Thoracic aorta endothelial cell (primary cell): ENCODE measurements at places on chromosomes 4 and X. TPM values are rescaled to one million over a fixed set of nuclear protein-coding genes. Genes with fewer than 3 reads are reported as not detected.

The IL1RAPL1 gene
- total RNA-seq, result 0.27 and 0.29 TPM in 2 replicates

The STS gene
- total RNA-seq, result 5.2 and 9.5 TPM in 2 replicates

The FRG2 gene
- total RNA-seq, result not detected in 2 replicates

The SSX3 gene
- total RNA-seq, result not detected in 2 replicates

The ARR3 gene
- total RNA-seq, result not detected in 2 replicates

The MXRA5 gene
- under 0.01 TPM in 2 replicates for total RNA-seq

The MAP7D2 gene
- 0.13 and 0.14 TPM in 2 replicates for total RNA-seq

The VCX2 gene
- total RNA-seq, result not detected in 2 replicates

The NMU gene
- total RNA-seq, result 0.53 TPM in 1 of 2 replicates, not detected in the other

The SPIN2A gene
- total RNA-seq, result 0.14 and 0.40 TPM in 2 replicates

The VSIG4 gene
- not detected in 2 replicates for total RNA-seq

The SPANXA2 gene
- not detected in 2 replicates for total RNA-seq

The MAGEA3 gene
- not detected in 2 replicates for total RNA-seq

The SLC38A5 gene
- 31.8 and 76.5 TPM in 2 replicates for total RNA-seq

The OTC gene
- 0.07 TPM in 1 of 2 replicates, not detected in the other for total RNA-seq

The NPY1R gene
- 0.13 and 0.22 TPM in 2 replicates for total RNA-seq

The FGG gene
- not detected in 2 replicates for total RNA-seq

The RNF128 gene
- not detected in 2 replicates for total RNA-seq

The LINC00632 gene
- total RNA-seq, result 1.3 and 2.8 TPM in 2 replicates
